Kasumi-1 (cell line): ENCODE measurements at places on chromosomes 6 and 20.

DNA sequence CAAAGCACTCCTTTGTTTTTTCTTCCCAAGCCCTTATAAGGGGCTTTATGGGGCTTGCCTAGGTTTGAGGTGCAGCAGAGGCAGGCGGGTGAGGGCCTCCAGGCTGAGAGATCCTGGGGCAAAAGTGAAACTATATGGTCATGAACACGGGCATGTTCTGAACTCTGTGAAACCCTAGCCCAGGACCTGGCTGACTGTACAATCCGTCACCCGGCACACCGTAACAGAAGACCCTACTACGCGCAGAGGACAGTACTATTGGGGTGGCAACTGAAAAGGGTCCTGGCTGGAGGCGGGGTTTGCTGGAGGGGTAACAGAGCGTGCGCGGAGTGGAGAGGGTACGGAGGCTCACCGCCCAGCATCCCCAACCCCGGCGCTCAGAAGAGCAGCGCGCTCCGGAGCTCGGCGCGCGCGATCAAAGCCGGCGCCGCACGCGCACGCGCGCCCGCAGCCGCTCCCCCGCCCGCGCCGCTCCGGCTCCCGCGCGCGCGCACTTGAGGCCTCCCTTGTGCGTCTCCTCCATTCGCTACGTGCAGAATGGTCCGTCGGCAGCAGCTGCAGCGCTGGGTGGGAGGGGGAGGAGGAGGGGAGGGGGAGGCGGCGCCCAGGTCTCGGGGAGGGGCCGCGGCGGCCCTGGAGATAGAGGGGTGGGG is 54.2 kb downstream of the MRPL14 start:
- DNase-seq, result no peak

DNA sequence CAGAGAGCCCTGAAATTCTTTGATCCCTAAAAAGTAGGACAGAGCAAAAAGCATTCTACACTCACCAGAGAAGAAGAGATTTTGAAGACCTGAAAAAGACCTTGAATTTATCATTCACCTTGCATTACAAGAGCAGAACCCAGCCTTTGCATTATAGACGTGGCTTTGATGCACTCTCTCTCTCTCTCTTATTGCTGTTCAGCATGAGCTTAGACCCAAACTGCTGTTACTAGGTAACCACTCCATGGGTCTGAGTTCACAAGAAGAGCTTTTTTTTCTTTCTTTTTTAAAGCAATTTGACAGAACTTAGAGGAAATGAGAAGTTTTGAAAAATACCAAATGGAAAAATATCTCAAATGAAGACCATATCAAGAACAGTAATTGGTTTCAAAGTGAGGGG is 44.4 kb downstream of the COL9A1 start:
- DNase-seq, result no peak

- no peak for DNase-seq
Measured at GRCh38 chr6:165718491-165718891, 55.5 kb upstream of the PDE10A start.

DNA sequence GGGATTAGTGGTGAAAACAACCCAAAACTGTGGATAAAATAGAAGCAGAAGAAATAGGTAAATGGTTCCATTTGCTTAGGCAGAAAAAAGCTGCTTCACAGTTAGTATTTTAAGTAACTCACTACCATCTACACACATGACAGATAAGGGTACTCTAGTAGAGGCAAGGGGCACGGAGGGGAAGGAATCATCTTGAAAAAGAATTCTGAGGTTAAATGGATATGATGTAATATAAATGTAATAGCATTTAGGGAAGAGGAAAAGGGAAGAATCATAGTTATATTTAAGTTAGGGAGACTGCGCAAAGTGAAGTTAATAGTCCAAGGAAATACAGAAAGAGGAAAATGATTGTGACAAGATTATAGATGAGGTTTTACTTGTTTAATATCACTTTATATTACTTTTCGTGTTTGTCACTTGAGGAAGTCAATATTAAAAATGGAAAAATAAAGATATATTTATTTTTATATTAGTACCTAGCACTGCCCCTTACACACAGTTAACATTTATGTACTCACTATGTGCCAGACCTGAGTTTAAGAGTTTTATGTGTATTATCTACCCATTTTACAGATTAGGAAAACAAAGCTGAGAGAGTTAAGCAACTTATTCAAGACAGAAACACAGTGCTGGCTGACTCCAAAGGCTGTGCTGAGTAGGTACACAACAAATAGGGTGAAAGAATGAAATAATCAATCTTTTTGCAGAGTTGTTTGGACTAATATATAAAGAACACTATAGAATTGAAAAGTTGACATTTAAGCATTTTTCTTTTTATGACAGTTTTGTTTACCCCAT is 128.1 kb downstream of the REV3L start:
- no peak for DNase-seq

- no peak for DNase-seq
Measured at GRCh38 chr6:112865131-112865530, 518.0 kb downstream of the RFPL4B start.

GRCh38 chr6:134345789-134346188 is 27.9 kb upstream of the SGK1 start:
- DNase-seq, result no peak

DNA sequence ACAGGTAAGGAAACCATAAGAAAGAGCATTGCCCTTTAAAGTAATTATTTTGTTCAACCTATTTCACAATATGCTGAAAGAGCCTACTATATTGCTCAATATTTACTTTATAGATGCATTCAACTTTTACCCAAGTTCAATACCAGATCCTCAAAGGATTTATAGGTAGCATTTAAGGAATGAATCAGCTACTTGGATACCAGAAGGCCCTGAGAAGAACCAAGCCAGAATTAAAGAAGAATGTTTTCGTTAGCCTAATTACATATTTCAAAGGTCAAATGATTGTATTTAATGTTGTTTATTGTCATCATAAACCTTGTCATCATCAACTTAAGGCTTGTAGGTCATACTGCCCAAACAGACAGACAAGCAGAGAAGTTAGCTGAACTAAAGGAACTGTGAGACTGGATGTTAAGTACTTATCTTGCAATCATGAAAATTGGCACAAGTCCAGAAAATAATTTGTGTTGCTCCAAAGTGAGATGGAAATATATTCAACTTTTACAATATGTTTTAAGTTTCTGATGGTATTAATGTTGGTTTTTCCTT is 636.7 kb downstream of the RFPL4B start:
- no peak for DNase-seq

DNA sequence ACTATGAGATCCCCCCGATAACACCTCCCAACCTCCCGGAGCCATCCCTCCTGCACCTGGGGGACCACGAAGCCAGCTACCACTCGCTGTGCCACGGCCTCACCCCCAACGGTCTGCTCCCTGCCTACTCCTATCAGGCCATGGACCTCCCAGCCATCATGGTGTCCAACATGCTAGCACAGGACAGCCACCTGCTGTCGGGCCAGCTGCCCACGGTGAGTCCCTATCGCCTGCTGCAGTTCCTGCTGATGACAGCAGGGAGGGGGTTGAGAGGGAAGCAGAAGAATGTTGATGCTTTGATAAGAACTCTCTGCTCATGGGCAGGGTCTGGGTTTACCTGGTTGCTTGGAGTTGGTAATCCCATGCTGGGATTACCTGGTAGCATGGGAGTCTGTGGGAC is 91.9 kb downstream of the TOX2 start:
- no peak for DNase-seq

GRCh38 chr6:85465762-85466161 is 15.9 kb downstream of the NT5E start:
- DNase-seq, result no peak

DNA sequence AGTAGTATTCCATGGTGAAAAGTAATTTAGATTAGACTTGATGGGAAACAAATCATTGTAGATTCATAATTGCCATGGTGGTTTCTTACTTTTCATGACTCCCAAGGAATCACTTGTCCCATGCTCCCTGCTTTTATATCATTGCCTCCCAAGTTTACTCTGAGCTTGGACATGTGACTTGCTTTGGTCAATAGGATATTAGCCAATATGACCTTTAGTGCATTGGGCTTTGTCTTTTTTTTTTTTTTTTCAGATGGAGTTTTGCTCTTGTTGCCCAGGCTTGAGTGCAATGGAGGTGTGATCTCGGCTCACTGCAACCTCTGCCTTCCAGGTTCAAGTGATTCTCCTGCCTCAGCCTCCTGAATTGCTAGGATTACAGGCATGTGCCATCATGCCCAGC is 15.5 kb upstream of the SMAP1 start:
- no peak for DNase-seq

- no peak for DNase-seq
Measured at GRCh38 chr6:154358019-154358545, 1.5 kb upstream of the IPCEF1 start.

DNA sequence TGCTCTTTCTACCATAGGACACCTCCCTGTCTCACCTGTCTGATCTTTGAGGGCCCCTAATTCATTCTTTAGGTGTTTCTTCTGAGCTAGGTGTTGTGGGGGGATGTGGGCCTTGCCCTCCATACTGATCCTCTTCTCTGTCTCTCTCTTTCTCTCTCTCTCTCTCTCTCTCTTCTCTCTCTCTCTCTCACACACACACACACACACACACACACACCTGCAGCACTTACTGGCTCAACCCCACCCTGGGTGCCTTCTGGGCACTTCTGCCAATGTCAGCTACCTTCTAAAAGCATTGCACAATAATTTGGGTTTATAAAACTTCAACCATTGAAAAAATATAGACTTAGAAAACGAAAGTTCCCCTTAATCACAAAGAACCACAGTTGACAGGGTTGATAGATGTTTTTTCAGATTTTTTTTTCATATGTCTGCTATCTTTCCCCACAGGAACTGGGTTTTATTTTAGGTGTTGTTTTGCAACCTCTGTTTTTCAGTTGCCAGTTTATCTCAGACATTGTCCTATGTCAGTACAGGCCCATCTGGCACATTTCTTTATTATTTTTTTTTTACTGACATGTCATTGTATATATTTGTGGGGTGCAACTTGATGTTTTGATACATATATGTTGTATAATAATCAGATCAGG is 28.1 kb downstream of the PKIG start:
- no peak for DNase-seq

GRCh38 chr20:13878566-13878965 is 93.7 kb downstream of the NDUFAF5 start:
- no peak for DNase-seq

DNA sequence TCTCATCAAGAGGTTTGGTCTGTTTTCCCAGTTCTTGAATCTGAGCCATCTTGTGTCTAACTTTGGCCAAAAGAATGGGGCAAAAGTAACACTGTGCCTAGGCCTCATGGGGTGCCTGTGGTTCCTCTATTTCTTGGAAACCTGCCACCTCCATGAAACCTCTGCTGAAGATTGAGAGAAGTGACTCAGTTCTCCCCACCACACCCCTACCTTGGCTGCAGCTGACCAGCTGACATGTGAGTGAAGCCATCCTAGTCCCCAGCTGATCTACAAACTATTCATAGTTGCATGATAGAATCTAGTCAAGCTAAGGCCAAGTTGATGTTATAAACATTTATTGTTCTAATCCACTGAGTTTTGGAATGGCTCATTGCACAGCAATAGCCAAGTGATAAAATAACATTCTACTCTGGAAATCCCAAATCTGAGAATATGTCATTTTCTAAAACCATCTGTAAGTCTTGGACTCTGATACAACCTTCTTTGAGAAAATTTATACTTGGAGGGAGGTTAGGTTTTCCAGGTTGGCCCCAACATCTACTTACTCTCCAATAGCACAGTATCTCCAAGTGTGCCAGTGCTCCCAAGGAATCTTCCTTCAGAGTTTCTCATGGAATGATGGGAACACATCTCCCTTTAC is 107.0 kb upstream of the SMLR1 start:
- no peak for DNase-seq

- no peak for DNase-seq
Measured at GRCh38 chr6:166559211-166559610, 27.3 kb downstream of the RAMACL start.

GRCh38 chr20:8587810-8588209 is 455.7 kb downstream of the PLCB1 start:
- no peak for DNase-seq
